NCI-H510A (cell line): ENCODE measurements at places on chromosomes 5 and 9.

- DNase-seq = no peak
Measured at GRCh38 chr9:127595611-127596010, 16.5 kb upstream of the STXBP1 start.

GRCh38 chr9:108323615-108324014 lies 532.2 kb downstream of the ACTL7B start:
- DNase-seq = no peak

DNA sequence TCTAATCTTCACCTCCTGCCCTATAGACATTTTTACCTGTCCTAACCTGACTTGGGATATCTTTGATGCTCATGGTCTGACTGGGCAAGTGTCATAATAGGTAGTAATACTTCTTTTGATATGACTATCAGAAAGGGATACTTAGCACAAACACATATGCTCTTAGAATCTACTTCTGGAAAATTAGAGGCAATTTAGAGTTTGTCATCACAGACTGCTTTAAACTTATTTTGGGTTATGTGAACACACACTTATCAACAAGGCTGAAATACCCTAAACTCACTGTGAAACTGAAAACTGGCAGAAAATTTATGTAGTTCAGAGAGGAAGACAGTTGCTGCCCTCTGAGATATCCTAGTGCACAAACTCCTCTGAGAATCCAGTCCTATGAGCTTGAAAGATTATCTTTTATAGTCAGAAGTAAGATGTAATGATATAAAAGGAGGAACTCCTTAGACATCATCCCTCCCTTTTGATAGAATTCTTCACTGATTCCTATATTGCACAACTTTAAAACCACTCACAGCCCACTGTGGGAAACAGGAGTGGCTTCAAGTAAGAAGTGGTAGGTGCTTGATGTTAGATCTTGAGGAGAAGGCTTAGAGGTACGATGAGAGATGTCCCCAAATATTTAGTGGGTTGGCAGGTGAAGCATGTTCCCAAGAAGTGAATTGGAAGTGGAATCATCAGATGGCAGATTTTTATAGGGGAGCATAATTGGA lies 273.3 kb downstream of the MAN2A1 start:
- no peak for DNase-seq

- no peak for DNase-seq
Measured at GRCh38 chr9:99954819-99955218, 48.4 kb downstream of the STX17 start.

DNA sequence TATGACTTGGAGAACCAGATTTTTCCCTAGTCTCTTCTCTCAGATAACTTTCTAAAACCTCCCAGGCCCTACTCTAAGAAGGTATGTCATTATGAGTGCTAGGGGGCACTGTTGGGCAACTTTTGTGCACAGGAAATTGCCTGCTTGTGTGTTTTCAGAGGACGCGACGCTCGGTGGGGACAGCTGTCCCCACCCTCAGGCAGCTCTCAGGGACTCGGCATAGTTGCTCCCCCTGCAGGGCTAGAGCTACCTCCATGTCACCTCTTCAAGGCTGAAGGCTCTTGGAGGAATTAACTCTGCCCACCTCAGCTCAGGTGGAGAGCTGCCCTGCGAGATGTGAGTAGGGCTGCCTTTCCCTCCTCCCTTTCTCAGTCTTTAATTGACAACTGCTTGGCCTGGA lies 10.2 kb upstream of the TIFAB start:
- DNase-seq = peak; percentile 45

- no peak for DNase-seq
Measured at GRCh38 chr9:123000371-123001068, 32.9 kb upstream of the GPR21 start.

DNA sequence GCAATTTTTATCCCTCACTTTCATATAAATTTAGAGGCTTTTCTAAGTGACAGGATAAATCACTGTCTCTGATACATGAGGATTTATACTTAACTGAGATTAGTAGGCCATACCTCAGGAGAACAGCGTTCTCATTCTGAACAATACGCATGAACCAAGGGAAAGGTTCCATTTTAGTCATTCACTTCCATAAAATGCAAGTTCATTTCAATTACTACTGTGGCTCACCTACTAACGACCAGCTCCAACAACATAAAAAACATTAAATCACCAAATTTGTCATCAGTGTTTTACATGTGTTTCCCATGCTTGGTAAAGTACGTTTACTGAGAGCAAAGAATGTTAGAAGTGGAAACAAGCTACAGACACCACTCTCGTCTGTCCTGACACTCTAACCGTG lies 67.4 kb downstream of the EFNA5 start:
- DNase-seq = no peak
